ENCODE measurements at places on chromosomes 13 and 19.

DNA sequence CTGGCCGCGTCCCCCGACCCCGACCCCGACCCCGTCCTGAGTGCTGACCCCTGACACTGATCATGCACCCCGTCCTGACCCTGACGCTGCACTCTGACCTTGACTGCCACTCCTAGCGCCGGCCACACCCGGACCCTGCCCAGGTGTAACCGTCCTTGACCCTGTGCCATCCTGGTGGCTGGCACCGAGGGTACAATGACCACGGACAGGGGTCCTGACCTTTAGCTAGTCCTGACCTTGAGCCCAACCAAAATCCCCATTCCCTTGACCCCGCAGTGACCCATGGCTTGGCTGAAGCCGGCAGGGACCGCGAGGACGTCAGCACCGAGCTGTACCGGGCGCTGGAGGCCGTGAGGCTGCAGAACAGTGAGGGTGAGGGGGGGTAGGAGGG is 25.9 kb downstream of the CLEC4M start:
- no peak for DNase-seq
- peaks cover 16% of the 10 kb centered on the region for H3K27me3 ChIP-seq
- no peak overlapping the region for H3K4me3 ChIP-seq
- H3K4me1 ChIP-seq, result peaks cover 3% of the 10 kb centered on the region
- H3K36me3 ChIP-seq, result peaks cover 4% of the 10 kb centered on the region

DNA sequence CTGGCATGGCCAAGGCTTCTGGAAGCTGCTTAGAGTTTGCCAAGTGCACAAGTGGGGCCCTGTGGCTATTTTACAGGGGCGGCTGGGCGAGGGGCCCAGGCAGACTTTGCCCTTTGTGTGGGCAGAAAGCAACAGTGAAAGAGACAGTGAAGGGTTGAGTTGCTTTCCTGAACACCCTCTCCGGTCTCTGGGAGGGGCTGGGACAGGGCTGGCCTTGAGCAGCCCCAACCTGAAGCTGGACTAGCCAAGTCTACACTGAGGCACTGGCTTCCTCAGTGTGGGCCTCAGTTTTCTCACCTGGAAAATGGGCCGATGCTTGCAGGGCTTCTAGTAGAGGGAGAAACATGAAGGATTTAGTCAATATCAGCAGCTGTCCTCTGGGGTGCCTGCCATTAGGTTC is 2.4 kb upstream of the HOMER3 start:
- H3K36me3 ChIP-seq, result peaks cover 16% of the 10 kb centered on the region
- peaks cover 16% of the 10 kb centered on the region for H3K4me1 ChIP-seq
- DNase-seq, result no peak
- no peak overlapping the region for H3K27ac ChIP-seq

DNA sequence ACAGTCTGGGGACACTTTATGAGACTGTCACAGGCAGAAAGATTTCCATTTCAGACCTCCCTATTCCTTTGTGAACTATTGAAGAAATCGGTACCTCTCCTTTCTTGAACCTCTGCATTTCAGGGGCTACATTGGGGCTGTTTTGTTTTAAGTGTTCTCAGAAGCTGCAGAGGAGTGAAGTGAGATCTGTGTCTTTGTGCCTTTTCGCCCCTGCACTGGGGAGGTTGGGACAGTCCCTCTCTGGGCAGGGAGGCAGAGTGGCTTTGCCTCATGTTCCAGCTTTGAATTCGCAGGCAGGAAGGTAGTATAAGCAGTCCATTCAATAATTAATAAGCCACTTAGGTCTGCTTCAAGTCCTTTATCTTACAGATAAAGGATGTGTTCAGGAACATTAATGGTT is 9.5 kb upstream of the AMER2 start:
- H3K27ac ChIP-seq, result no peak overlapping the region
- peaks cover 30% of the 10 kb centered on the region for H3K4me1 ChIP-seq
- no peak for DNase-seq
- H3K36me3 ChIP-seq, result peaks cover 6% of the 10 kb centered on the region

DNA sequence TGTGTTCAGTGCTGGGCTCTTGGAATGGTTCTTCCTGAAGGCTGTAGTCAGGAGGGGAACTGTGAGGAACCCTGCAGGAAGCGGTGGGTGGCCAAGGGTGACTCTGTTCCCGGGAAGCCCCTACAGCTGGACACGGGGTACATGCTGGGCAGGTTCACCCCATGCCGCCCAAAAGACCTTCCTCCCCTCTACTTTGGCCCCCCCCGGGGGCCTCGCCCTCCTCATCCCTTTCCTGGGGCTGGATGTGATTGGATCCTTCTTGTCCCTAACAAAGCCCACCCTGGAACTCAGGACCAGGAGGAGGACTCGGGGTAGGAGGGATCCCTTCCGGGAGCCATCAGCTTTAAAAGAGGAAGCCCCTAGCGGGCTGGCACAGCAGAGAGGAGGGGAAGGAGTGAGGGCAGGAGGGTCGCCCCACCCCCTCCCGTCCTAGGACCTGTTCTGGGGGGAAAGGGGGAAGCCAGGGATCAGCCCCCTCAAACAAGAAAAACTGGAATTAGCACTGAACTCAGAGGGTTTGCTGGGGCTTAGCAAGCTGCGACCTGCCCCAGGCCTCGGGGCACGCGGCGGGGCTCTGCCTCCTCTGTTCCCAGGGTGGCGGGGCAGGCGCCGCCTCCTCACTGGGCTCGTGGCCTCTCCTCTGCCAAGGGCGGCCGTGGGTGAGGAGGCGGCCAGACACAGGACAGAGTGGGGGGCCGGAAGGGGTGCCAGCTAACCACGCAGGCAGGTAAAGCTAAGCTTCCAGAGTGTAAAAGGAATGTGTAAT is 4.0 kb downstream of the CEBPA start:
- no peaks in the 10 kb centered on the region for H3K36me3 ChIP-seq
- no peak overlapping the region for H3K27ac ChIP-seq
- no peaks in the 10 kb centered on the region for H3K4me1 ChIP-seq
- peaks cover 10% of the 10 kb centered on the region for H3K27me3 ChIP-seq
- DNase-seq, result no peak

DNA sequence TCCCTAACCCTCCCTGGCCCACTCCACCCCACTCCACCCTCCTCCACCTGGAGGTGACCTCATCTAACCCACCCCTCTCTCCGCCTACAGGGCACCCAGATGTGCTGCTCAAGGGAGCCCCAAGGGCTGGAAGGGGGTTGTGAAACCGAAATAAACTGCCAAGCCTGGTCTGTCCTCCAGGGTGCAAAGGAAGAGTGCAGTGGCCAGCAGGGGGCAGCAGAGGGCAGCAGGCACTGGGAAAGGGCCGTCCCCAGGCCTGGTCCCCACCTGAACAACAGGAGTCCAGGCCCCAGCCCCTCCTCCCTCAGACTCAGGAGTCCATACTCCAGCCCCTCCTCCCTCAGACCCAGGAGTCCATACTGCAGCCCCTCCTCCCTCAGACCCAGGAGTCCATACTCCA is 8.4 kb upstream of the BCAM start:
- H3K4me1 ChIP-seq, result peaks cover 15% of the 10 kb centered on the region
- DNase-seq, result peak; percentile 94
- H3K27me3 ChIP-seq, result peaks cover 11% of the 10 kb centered on the region
- H3K36me3 ChIP-seq, result no peaks in the 10 kb centered on the region
- no peak overlapping the region for H3K4me3 ChIP-seq

DNA sequence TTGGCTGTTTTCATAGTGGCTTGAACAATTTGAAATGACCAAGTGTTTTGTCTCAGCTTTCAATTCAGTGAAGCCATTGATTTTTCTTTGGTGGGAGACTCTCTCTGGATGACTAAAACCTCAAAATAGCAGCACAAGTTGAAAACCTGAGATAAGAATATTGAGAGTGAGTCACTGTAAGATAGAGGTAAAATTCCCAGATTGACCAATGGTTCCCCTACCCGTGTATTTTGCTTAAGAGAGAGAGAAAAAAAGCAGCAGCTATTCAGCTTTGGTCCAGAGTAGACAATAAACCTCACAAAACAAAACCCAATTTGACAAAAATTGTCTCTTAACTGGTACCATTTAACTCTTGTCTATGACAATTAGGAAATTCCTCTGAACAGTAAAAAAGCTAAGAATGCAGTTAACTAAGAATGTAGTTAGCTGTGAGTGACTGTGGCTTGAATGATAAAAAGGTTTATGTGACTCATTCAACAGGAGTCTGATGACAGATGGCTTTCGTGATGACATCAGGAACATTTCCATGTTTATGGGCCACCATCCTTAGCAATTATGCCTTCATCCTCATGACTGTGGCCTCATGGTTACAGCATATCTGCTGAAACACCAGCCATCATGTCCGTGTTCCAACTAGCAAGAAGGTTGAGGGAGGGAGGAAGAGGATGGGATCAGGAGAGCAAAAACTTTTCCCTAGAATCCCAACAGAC is 356.9 kb downstream of the NDFIP2 start:
- no peaks in the 10 kb centered on the region for H3K4me1 ChIP-seq
- no peak overlapping the region for H3K4me3 ChIP-seq
- H3K27me3 ChIP-seq, result peaks cover 3% of the 10 kb centered on the region
- DNase-seq, result no peak
- H3K36me3 ChIP-seq, result peaks cover 6% of the 10 kb centered on the region
- H3K27ac ChIP-seq, result no peak overlapping the region

GRCh38 chr19:48648134-48648533 is 2.1 kb upstream of the CA11 start:
- DNase-seq, result no peak
- H3K4me1 ChIP-seq, result peaks cover 12% of the 10 kb centered on the region
- H3K27me3 ChIP-seq, result peaks cover 5% of the 10 kb centered on the region
- no peak overlapping the region for H3K4me3 ChIP-seq
- H3K27ac ChIP-seq, result no peak overlapping the region
- no peaks in the 10 kb centered on the region for H3K36me3 ChIP-seq

- H3K27ac ChIP-seq, result no peak overlapping the region
- peaks cover 20% of the 10 kb centered on the region for H3K27me3 ChIP-seq
- no peak for DNase-seq
- peaks cover 22% of the 10 kb centered on the region for H3K36me3 ChIP-seq
- peaks cover 3% of the 10 kb centered on the region for H3K4me1 ChIP-seq
- H3K4me3 ChIP-seq, result no peak overlapping the region
Measured at GRCh38 chr19:49071860-49072547, 495 bp downstream of the KCNA7 start.

DNA sequence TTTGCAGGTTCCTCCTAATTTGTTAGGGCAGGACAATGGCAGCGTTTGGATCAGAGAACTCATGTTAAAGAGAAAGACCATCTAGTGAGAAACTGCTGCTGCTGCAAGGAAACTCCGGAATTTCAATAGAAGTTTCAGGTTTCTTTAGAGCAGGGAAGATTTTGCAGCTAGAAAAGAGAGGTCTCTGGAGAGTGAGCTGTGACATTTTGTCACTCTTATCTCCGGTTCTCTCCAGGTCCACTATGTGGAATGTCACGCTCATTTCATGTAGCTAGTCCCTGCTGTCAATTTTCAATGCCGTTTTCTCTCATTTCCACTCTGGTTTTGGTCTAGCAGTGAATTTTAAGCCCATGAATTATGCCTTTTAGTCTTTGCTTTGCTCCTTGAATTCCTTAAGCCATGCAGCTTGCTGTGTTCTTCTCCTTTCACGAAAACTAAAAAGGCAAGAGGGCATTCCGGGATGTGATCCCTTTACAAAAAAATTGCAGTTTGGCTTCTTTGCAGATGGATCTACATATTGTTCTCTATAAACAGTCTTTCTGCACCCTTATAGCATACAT is 46.7 kb upstream of the POSTN start:
- H3K36me3 ChIP-seq, result no peaks in the 10 kb centered on the region
- H3K27ac ChIP-seq, result no peak overlapping the region
- H3K4me1 ChIP-seq, result peaks cover 23% of the 10 kb centered on the region
- no peak overlapping the region for H3K4me3 ChIP-seq
- DNase-seq, result no peak

DNA sequence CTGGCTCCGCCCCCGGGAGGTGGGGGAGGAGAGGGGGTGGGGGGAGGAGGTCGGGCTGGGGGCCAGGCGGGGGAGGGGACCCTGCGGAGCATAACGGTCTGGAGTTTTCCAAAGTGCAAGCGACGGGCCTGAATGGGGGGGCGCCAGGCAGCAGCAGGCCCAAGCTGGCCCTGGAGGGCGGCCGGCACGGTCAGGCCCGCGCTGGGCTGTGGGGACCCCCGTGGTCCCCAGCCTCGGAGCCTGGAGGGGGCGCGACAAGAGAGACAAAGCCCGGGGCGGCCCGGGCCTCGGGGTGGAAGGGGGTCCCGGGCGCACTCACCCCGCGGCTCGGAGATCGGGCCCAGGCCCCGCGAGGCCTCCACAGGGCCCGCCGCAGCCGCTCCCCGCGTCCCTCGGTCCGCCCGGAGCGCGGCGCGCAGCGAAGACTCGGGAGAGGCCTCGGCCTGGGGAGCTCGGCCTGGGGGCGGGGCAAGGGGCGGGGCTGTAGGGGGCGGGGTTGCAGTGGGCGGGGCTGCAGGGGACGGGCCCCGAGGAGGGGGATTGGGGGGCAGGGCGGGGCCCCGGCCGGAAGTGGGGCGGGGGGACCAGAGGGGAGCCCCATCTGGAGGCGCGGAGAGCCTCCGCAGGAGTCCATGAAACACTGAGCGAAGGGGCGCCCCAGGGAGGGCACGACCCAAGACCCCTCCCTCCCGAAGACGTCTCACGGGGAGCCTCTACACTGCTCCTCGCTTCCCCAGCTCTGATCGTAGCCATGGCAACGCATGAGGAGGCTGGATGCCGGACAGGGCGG is 47.6 kb downstream of the PTPRS start:
- H3K4me1 ChIP-seq, result peaks cover under 1% of the 10 kb centered on the region
- H3K27me3 ChIP-seq, result peaks cover 14% of the 10 kb centered on the region
- peak; percentile 65 for DNase-seq
- no peak overlapping the region for H3K27ac ChIP-seq
- H3K36me3 ChIP-seq, result peaks cover 4% of the 10 kb centered on the region

GRCh38 chr13:65926750-65927171 is 1303.4 kb downstream of the PCDH9 start:
- DNase-seq, result peak; percentile 15
- no peak overlapping the region for H3K4me3 ChIP-seq
- peaks cover 8% of the 10 kb centered on the region for H3K4me1 ChIP-seq
- H3K27me3 ChIP-seq, result peaks cover 2% of the 10 kb centered on the region

- no peak overlapping the region for H3K27ac ChIP-seq
- no peak for DNase-seq
- H3K27me3 ChIP-seq, result peaks cover 5% of the 10 kb centered on the region
- peaks cover 12% of the 10 kb centered on the region for H3K36me3 ChIP-seq
- peaks cover 18% of the 10 kb centered on the region for H3K4me1 ChIP-seq
- no peak overlapping the region for H3K4me3 ChIP-seq
Measured at GRCh38 chr19:13797870-13798269, 2.6 kb downstream of the ZSWIM4 start.

DNA sequence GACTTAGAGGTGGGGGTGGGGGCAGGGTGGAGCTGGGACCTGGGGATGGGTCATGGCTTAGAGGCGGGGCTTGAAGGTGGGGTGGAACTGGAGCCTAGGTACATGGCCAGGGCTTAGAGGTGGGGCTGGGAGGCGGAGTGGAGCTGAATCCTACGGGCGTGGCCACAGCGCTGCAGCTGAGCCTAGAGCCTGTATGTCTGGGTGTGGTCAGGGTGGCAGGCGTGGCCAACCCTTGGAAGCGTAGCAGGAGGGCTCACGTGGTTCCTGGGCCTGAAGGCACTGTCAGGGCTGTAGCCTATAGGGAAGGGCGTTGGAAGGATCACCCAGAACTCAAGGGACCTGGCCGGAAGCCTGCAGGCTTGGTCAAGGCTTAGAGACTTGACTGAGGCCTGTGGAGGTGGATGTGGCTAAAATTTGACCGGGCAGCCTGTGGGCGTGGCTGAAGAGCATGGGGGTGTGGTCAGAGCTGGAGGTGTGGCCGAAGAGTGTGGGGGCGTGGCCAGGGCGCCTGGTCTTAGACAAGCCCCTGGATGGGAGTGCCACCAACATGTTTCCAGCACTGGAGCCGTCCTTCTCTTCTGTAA is 24.3 kb downstream of the COLGALT1 start:
- peaks cover 30% of the 10 kb centered on the region for H3K36me3 ChIP-seq
- H3K27me3 ChIP-seq, result peaks cover 6% of the 10 kb centered on the region
- no peak overlapping the region for H3K27ac ChIP-seq

- no peak for DNase-seq
- H3K4me1 ChIP-seq, result peaks cover 15% of the 10 kb centered on the region
- H3K4me3 ChIP-seq, result no peak overlapping the region
- H3K27ac ChIP-seq, result no peak overlapping the region
- peaks cover 7% of the 10 kb centered on the region for H3K27me3 ChIP-seq
Measured at GRCh38 chr13:20359335-20359734, 127.2 kb upstream of the GJB6 start.

Measured in endothelial cell (in vitro differentiated cells).